Stimulated activated CD4-positive, alpha-beta T cell treated with anti-CD3 and anti-CD28 coated beads, Interleukin-1b, Interleukin-23, amount 100 ng/mL, for 48 hours (primary cell): ENCODE measurements at places on chromosomes 3 and 15.

DNA sequence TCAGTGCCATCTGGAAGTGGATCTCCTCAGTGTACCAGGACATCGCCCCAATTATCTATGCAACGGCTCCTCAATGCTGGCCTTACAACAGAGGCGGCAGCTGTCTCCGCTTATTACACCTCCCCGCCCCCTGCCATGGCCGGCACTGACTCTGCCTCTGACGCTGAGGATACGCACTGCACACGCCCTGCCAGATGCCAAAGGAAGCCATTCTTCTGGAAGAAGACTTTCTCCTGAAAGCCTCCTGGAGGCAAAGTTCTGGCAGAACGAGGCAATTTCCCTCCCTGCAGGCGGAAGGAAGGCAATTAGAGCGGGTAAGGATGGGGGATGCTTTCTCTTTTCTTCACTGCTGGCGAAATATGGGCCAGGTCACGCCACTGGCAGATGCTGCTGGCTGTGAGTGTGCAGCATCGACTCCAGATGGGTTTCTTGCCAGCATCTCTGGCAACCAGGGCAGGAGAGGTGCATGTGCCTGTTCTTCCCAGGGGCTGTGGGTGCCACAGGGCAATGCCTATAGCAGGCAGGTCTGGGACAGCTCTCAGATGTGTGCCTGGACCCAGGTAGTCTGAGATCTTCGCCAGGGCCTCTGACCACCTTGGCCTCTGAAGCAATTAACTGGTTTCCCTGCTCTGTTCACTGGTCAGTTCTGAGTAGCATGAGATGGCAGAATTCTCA is 62.2 kb upstream of the MRPS22 start:
- DNase-seq = no peak

DNA sequence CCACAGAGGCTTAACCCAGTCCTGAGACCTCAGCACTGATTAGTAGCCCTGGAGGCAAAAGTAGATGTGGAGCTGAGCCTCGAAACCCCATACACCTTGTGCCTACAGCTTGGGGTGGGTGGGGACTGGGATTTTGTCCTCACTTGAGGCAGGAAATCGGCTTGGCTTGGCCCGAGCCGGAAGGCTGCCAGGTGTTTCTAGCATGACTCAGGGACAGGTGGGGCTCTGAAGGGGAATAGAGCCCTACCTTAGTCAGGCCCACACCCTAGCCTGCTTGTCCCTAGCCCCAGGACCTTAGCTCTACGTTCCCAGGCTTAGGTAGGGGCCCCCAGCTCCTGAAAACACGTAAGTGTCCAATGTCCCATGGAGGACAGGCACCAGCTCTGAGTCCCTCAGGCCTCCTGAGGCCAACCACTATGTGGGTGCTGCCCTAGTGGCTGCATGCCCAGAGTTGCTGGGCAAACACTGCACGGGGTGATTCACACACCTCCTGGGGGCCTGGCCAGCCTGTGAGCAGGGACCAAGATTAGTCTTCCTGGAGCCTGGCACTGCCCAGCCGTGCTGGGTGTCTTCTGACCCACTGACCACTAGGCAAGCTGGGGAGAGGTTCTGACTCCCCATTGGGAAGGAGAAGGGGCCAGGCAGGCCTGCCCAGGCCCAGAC is 3.1 kb downstream of the MST1R start:
- no peak for DNase-seq

- DNase-seq = no peak
Observed at GRCh38 chr15:38843051-38843501, 278.5 kb upstream of the RASGRP1 start.

GRCh38 chr15:69857686-69858391 is 239.9 kb downstream of the TLE3 start:
- DNase-seq = no peak

DNA sequence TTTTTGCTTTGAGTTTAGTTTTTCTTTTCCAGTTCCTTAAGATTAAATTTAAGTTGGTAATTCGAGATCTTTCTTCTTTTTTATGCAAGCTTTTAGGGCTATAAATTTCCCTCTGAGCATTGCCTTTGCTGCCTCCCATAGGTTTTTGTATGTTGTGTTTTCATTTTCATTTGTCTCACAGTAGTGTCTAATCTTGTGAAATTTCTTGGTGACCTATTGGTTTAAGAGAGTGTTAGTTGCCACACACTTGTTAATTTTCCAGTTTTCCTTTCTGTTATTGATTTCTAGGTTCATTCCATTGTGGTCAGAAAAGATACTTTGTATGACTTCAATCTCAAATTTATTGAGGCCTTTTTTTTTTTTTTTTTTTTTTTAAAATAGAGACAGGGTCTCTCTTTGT is 18.3 kb upstream of the IL20RB start:
- no peak for DNase-seq

GRCh38 chr3:177591379-177591778 is 394.1 kb upstream of the TBL1XR1 start:
- DNase-seq = no peak

DNA sequence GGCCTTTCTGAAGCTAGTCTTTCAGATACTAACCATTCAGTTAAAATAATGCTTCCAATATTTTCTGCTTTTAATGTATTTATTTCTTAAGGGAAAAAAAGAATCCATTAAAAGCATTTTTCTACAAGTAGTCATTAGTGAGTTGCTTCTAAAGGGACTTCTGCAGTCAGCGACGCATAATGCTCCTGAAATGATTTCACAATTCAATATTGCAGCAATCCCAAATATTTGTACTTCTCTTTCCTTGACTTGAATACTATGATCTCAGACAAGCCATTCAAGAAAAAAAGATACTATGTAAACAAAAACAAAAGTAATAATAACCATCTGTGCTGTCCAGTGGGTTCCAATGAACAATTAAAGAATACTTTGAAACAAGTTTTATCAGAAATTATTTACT is 681.0 kb downstream of the DIPK2A start:
- DNase-seq = no peak

GRCh38 chr3:190359813-190360212 is 28.1 kb upstream of the CLDN16 start:
- no peak for DNase-seq

- no peak for DNase-seq
Observed at GRCh38 chr15:77646104-77646694, 13.5 kb upstream of the LINGO1 start.

DNA sequence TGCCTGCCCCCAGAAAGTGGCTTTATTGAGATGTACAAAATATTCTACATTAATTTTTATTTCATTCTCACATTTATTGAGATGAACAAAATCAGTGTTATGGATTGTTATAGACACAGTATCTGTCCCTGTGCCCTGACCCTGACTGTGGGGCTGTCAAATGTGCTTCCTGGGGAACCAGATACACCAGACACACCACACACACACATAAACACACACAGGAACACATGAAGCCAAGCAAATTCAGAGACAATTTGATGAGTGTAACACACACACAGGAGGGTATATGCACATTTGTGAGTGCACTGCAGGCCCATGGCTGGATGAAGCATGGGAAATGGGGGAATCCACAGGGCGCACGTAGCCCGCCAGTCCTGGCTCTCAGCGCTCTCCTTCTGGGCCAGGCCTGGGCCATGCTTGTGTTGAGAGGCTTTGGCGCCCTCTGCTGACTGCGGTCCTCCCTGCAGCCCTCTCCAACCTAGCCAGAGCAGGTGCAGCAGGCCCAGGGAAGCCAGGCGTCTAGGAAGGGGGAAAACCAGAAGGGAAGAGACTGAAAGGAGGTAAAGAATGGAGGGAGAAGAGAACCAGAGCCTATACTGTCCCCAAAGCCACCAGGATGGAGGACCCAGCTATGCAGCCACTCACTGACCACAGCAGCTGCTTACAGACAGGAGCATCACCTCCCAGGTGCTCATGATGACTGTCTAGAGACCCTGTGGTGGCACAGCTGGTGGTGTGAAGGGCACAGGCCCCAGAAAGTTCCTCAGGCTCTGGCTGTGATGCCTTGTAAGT is 18.0 kb upstream of the LOXL1 start:
- peak; percentile 77 for DNase-seq

GRCh38 chr15:40100947-40101905 is 7.5 kb downstream of the BMF start:
- DNase-seq = no peak
